ENCODE measurements at places on chromosomes 2 and 18.

- DNase-seq = no peak
Observed at GRCh38 chr18:79948719-79949411, 2.6 kb downstream of the SLC66A2 start.

- DNase-seq = no peak
Observed at GRCh38 chr2:73368781-73369180, 16.9 kb upstream of the ALMS1 start.

- no peak for DNase-seq
Observed at GRCh38 chr18:37199741-37200140, 365.9 kb downstream of the CELF4 start.

DNA sequence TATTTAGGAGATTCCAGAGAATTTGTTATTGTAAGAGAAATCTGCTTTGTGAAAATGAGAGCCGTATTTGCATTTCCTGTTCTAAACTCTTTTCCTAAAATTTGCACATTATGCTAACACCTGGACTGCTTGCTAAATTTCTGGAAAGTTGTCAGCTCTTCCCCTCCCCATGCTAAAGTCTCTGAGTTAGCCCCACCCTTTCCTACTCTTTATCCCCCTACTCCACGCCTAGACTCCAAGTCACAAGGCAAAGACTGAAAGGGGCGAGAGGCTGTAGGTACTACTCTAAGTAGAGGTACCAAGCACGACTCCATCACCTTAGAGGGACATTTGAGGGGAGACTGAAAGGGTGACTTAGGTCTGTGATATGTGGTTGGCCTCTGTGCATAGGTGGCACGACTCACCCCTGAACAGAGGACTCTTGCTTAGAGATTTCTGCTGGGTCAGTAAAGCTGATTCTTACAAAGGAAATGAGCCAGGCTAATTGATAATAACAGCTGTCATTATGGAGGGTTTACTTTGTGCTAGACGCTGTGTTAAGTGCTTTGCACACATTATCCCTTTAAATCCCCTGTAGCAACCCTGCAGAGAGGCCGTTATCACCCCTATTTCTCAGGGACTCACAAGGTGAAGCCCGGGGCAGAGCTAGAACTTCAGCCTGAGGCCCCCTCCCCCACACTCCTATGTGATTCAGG, 373.5 kb downstream of the EN1 start:
- DNase-seq = no peak

- no peak for DNase-seq
Observed at GRCh38 chr2:240590681-240591111, 4.2 kb downstream of the CAPN10 start.

DNA sequence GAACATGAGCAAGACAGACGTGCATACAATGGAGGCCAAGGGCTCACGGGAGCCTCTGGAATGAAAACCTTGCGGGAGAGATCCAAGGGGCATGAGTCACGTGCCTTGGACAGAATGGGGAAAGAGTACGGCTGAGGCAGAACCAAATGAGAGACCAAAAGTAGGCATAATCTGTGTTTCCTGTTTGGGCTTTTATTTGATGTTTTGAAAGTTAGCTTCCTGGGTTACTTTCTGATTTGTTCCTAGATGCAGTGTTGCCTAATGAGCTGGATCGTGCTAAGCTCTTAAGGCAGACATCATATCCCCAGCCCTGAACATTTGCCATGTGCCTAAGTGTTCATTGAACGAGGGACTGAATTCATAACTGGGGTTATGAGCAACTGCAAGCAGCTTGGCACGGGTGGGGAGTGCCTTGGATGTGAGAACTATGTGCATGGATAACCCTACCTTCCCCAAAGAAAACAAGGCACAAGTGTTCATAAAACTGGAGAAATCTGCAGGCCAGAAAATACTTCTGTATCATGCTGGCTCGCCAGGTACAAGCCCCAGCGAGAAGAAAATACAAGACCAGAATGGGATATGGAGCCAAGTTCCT, 60.3 kb upstream of the RPL31 start:
- no peak for DNase-seq

DNA sequence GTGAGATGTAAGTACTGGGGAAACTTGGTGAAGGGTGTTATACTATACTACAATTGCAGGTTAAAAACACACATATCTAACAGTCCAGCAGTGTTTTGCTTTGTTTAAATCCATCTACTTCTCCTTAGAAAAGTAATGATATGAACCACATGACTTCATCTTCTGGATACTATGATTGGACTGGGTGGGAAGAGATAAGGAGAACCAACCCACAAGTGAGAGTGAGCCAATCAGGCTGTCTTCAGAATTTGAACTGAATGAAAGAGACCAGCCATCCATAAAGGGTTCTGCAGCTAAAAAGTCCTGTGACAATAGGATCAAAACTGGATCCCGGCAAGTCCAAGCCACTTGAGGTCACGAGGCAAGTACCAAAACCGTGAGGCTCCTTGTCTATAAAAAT, 46.6 kb downstream of the KANSL3 start:
- no peak for DNase-seq

DNA sequence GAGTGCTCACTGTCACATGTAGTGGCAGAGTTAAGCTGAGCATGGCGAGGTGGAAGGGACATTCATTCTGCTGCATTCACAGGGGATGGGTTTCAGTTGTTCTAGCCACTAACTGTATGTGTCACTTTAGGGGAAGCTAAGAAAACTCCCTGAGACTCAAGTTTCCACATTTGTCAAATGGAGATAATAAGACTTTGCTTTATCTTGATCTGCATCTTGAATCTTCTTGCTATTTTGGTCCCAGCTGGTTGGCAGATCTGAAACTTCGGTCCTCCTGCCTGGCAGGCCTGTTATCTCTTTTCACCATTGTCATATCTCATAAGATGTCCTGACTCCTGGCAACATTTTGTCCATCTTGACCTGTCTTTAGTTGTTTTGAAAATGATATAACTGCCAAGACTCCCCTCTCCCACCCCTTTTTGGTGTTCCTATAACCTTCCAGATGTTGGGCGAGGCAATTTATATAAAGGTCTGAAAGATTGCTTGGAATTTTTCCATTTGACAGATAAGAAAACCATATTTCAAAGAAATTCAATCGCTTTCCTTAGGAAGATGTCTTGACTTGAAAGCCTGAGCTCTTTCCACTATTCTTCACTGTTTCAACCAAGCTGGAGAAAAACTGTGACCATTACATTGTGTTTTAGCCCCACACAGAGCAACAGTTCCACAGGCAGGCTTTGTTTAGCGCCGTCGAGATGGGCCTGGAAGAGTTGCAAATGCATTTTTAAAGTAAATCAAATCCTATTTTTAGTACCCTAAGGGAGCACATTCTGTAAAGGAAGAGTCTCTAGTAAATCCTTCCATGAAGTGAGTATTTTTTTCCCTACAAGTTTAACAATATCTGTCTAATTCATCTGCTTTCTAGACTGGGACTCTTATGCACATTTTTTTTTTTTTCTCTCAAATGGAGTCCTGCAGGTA, 33.4 kb downstream of the MYCN start:
- peak; percentile 34 for DNase-seq

Data from activated CD4-positive, alpha-beta T cell treated with anti-CD3 and anti-CD28 coated beads, Interleukin-2, Interleukin-4, amounts not matched to agents 100 ng/mL and 50 ng/mL, durations not matched to agents 16 hours and 8 hours (primary cell).